ENCODE measurements at places on chromosomes 16 and 17. TPM values are rescaled to one million over a fixed set of nuclear protein-coding genes. Genes with fewer than 3 reads are reported as not detected.

Gene CDK5R1
- total RNA-seq: 3.2 TPM

Gene TBC1D3B
- total RNA-seq: 1.9 TPM

Gene TBC1D3K
- not detected for total RNA-seq

Gene WNT9B
- total RNA-seq: not detected

Gene SKAP1
- not detected for total RNA-seq

Gene ABCA5
- 3.4 TPM for total RNA-seq

Gene KCNJ16
- 0.14 TPM for total RNA-seq

Gene EFCAB5
- total RNA-seq: 0.81 TPM

Gene OTOP3
- not detected for total RNA-seq

Gene MEFV
- total RNA-seq: not detected

Gene ZFPM1
- 8.7 TPM for total RNA-seq

Gene NME4
- total RNA-seq: 436 TPM

Gene PTX4
- not detected for total RNA-seq

Gene RAB11FIP4
- total RNA-seq: 0.87 TPM

Gene SAT2
- total RNA-seq: 92.7 TPM

Gene C16orf54
- not detected for total RNA-seq

Gene GPR179
- total RNA-seq: 0.03 TPM

Gene NGFR
- 0.96 TPM for total RNA-seq

Gene PIRT
- total RNA-seq: not detected
